Fibroblast of villous mesenchyme (primary cell): ENCODE measurements at places on chromosomes 12 and 14. TPM values are rescaled to one million over a fixed set of nuclear protein-coding genes. Genes with fewer than 3 reads are reported as not detected.

DNA sequence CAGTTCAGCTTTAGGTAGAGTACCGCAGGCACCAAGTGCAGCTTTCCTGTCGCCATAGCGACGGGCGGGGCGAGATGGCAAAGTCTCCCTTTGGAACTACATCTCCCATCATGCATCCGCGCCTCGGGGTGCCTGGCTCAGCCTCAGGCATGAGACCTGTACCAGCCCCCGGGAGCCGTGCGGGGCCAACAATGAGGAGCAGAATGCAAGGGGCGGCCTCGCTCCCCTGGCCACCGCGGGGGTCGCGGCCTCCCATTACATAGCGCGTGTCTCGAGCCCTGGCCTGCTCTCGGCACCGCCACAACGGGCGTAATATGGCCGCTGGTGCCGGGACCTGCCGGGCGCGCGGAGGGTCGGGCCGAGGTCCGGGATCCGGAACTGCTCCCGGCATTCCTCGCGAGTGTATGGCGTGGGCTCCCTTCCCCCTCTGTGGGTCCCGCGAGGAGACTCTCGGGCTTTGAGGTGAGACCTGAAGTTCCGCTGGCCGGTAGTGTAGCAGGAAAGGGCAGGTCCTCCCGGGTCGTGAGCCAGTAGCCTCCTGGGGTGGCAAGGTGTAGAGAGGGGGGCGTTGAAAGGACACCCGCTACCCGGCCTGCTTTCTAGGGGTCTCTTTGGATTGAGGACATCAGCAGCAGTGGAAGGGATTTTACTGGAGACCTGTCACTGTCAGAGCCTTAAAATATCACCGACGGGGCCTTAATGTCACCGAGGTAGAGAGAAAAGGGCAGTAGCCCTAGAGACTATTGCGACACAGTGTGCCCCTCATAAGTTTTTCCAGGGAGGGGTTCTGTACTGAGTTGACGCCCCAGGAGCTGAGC lies at the start of gene THTPA:
Gene THTPA (plus strand): TSS at position 390 of the 818 bp plus-strand sequence. CDS start 487 bp downstream, outside the sequence.
- peak; percentile 88 for DNase-seq

GRCh38 chr12:49550693-49551252 lies 11.9 kb downstream of the KCNH3 start:
- DNase-seq, result no peak

- peak; percentile 78 for DNase-seq
Measured at GRCh38 chr12:56593909-56594621, 36.1 kb downstream of the BAZ2A start.

GRCh38 chr14:69505338-69506240 lies 21.1 kb downstream of the PLEKHD1 start:
- no peak for DNase-seq

The INHBE gene
- total RNA-seq, result 1.7 and 4.5 TPM in 2 replicates

DNA sequence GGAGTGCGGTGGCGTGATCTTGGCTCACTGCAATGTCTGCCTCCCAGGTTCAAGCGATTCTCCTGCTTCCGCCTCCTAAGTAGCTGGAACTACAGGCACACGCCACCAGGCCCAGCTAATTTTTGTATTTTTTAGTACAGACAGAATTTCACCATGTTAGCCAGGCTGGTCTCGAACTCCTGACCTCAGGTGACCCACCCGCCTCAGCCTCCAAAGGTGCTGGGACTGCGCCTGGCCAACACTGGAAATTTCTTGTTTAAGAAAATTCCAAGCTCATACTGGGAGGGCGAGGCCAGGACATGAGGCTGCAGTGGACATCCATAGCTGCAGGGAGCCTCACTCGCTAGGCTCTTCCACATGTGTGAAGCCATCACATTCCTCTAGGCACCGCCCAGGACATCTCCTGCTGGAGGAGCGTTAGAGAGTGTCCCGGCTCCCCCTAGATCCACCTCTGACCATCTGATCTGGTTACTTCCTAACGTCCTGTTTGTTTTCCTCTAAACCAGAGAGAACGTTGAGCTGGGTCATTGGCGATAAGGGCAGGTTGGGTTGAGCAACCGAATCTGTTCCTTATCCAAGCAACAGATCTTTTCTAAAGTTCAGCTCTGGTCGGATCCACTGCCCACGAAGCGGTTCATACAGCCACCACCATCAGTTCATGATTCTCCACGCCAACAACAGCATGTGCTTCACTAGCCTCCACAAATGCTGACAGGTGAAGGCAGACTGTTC lies 108.2 kb upstream of the MED13L start:
- DNase-seq, result no peak

DNA sequence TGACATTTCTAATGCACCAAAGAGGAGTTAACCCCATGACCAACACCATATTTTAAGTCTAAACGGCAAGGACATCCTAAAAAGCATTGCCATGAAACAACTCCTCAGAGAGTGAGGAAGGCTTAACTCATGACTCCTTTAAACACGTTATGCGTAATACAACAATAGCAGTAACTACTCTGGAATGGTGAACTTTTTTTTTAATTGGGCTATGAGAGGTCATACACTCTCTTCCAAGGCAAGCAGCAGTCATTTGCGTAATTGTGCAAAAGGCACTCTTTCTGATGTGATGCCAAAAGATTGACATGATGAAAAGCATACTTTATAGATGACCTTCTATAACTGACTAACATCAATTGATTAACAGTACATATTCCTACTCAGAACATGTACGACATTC lies 39.4 kb downstream of the RHOJ start:
- no peak for DNase-seq

- peak; percentile 86 for DNase-seq
Measured at GRCh38 chr14:64438181-64438841, 27.0 kb upstream of the AKAP5 start.

DNA sequence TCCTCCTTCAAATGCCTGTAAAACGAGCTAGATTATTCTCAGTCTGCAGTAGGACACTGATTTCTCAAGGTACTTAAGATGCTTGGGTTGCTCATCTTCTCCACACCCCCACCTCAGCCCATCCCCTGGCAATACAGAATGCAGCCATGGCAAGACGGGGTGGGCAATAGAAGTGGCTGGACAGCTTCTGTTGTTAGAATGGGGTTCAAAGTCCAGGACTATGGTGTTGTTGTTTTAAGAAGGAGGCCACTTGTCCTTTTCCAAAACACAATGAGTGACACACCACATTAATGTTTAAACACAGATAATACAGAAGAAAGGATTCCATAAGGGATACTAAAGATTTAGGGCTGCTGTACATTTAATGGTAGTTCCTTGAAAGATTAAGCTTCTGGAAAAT lies 188.9 kb upstream of the BCL2L14 start:
- DNase-seq, result no peak

The KRT73 gene
- total RNA-seq, result not detected in 2 replicates

DNA sequence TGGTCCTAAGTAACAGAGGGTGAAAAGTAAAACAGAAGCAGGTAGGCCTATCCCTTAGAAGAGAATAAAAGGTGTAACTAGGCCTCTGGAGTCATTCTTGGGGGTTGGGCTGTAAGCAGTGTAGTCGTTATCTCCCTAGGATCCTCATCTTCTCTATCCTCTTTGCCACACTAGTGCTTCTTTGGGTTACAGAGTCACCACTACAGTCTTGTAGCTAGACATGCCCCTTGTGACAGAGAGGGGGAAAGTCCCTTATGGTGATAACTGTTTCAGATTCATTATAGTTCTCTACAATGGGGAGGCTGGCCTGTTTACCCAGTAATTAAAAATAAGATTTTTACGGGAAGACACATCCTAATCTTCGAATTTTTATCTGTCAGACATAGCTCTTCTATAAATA lies 16.4 kb upstream of the SRP54 start:
- DNase-seq, result no peak

The TAS2R9 gene
- not detected in 2 replicates for total RNA-seq

- peak; percentile 12 for DNase-seq
Measured at GRCh38 chr12:107917912-107918800, 143.7 kb downstream of the ASCL4 start.

The ADCY4 gene
- total RNA-seq, result 4.2 and 18.1 TPM in 2 replicates

- DNase-seq, result no peak
Measured at GRCh38 chr12:5868625-5869295, 76.3 kb downstream of the ANO2 start.

GRCh38 chr12:66960704-66961690 lies 282.1 kb upstream of the GRIP1 start:
- peak; percentile 0 for DNase-seq

GRCh38 chr12:71014180-71014785 lies 93.7 kb upstream of the PTPRR start:
- peak; percentile 47 for DNase-seq

The LETMD1 gene
- total RNA-seq, result 23.7 and 25.8 TPM in 2 replicates

GRCh38 chr12:27624586-27624985 lies 71.7 kb upstream of the REP15 start:
- no peak for DNase-seq

DNA sequence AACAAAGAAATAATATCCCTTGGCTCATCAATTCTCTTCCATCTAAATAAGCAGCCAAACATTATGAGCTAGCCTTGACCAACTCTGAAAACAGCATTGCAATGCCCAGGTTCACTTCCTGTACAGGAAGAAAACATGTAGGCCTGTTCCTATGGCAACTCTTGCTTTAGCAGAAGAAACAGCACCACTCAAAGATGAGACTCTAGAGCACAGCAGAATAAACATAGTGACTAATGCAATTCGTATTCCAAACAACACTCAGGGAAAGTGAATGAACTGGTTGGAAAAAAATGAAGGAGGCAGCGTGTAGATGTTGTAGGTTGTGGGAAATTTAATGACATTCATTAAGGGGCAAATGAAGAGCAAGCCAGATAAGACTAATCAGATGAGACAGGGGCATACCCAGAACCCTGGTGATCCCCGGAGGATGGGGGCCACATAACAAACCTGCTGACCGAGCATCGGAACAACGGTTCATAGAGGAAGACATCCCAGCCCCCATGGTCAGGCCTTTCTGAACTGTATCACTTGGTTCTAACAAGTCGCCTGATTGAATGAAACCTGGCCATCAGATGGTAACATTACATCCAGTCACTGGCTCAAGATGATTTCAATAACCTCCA lies 9.0 kb downstream of the ARHGDIB start:
- DNase-seq, result peak; percentile 94

The OR6J1 gene
- not detected in 2 replicates for total RNA-seq

GRCh38 chr14:51644217-51644933 lies 7.3 kb upstream of the FRMD6 start:
- DNase-seq, result no peak

- peak; percentile 74 for DNase-seq
Measured at GRCh38 chr14:100438678-100439592, 115.8 kb downstream of the SLC25A47 start.

GRCh38 chr12:52246720-52247621 lies 13.9 kb downstream of the KRT7 start:
- no peak for DNase-seq

The KSR2 gene
- total RNA-seq, result not detected in 2 replicates

DNA sequence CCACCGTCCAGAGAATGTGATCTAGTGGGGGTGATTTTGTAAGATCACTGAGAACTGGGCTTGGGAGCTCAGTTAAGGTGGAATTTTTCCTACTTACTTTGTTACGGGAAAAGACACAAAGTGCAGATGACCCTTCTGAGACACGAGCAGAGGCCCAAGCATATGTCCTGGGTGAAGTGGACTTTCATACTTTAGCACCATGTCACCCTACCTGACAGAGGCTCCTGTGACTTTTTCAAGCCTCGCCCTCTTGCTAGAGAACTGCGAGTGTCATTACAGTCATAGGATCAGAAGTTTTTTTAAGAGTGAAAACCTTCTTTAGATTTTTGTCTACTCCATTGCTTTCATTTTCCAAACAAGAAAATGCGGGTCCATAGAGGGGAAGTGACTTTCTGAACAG lies 56.1 kb downstream of the SLC17A8 start:
- DNase-seq, result no peak

GRCh38 chr12:125346362-125346761 lies 281.1 kb downstream of the AACS start:
- no peak for DNase-seq

The GPD1 gene
- under 0.01 TPM in 1 of 2 replicates, not detected in the other for total RNA-seq

The KLHDC1 gene
- 2.6 and 3.0 TPM in 2 replicates for total RNA-seq

The COCH gene
- under 0.01 and 9.0 TPM in 2 replicates for total RNA-seq

The SLC39A5 gene
- total RNA-seq, result not detected in 2 replicates

The TPH2 gene
- not detected in 2 replicates for total RNA-seq

DNA sequence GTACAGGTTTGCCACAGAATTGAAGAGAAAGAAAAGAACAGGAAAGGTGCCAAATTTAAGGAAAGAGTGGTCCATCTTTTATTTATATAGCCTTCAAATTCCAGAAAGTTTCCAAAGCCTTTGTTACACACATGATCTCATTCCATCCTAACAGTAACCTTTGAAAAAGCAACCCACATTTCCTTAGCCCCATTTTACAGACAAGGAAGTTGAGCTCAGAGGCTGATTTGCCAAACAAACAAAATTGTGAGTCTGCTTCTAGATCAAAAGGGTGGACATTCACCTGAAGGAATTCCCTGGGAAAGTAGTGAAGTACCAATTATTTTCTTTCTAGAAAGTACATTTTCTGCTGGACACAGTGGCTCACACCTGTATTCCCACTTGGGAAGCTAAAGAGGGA lies 32.0 kb downstream of the KICS2 start:
- no peak for DNase-seq

DNA sequence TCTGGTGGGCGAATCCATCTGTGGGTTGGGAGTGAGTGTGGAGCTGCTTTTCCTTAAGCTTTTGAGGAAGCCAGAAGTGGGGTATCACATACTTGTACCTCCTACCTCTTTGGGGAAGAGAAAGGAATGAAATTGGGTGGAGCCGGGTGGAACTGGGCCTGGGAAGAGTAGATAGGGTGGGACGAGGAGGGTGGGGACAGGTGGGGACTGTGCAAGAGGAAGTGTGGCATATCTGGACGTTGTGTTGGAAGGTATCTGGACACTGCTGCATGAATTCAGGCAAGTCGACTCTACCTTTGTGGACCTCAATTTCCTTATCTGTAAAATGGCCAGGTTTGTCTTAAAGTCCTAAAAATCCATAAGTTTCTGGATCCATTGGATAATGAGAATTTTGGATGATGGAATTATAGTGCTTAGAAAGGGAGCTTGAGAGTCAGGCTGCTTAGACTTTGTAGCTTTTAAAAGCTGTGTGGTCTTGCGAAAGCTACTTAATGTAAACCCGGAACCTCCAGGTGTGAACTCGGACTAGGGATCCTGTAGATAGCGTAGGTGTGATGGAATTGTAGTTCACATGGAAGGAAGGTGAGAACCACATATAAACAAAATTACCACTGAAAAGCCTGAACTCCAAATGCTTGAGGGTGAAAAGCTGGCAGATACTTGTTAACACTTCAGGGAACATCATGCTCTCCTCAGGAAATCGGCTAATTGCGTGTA lies 2.1 kb downstream of the VRTN start:
- no peak for DNase-seq

The FGF6 gene
- total RNA-seq, result not detected in 2 replicates
